Activated T-helper 1 cell treated with Interleukin-2 at 50 U/mL for 16 hours (primary cell): ENCODE measurements at places on chromosomes 2 and 18.

DNA sequence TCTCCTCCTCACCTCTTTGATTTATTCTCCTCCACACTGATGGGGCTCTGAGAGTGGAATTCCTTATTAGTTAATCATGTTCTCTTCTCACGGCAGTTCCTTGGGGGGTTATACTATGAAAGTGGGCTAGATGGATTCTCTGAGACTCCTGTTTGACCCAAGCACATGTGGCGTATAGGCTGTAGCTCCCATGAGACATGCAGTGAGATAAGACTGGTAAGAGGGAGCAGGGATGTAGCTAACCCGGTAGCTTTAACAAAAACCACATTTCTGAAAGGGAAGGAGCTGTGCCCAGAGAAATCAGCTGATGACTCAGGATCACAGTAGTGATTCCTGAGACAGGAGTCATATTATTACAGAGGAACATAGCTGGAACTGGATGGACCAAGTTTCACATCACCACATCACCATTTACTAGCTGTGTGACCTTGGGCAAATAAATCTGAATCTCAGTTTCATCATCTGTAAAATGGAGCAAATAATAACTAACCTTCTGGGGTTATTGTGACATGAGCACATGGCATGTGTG lies 82.9 kb downstream of the CRIM1 start:
- no peak for DNase-seq

GRCh38 chr2:86017901-86018896 lies 87.5 kb downstream of the POLR1A start:
- DNase-seq: no peak

DNA sequence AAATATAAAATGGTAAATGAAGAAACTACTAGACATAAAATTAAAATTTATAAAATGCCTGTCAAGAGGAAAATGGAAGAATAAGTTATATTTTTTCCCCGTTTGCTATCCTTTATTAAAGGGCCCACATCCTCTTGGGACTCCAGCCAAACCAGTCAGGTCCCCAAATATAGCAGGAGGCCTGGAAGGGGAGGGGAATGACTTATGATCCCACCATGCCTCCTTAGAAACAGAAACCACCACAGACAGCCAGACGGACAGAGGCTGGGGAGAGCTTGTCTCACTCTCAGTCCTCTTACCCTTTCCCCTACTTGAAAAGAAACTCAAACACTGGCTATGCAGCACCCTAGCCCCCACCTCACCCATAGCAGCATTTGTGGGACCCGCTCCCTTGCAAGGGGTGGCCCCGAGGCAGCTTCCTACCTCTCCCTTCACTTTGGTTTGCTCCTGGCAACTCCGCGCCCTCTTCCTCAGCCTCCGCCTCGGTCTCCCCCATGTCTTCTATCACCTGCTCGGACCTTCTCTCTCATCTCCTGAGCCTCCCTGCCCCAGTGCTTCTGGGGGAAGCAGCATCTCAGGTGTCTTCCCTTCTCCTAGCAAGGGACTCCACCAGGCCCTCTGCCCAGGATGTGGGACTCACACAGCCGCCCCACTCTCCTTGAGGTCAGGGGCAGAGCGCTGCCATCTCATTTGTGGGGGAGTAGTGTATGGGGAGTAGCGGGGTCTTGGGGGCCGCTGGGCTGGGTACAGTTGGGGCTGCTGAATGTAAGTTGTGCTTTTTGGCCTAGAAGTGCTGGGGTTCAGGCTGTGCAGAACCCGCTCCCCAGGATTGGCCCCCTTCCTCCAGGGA lies 37.4 kb upstream of the ANKRD62 start:
- no peak for DNase-seq

- DNase-seq: no peak
These were observed 18.5 kb upstream of the FAM171B start for GRCh38 chr2:186675380-186675779.

DNA sequence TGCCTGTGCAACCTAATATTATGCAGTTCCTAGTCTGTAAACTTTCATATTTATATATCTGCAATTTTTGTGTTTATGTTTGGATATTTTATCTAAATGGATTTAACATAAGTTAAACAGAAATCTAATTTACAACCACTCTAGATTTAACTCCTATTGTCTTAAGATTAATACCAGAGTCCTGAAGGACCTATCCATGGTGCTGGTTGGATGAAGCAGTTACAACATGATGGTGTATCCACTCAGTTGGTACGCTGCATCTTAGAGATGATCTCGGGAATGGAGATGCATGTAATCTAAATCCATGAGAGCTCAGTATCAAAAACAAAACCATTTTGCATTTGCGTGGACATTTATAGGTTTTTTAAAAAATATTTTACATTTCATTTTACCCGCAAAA lies 745.9 kb upstream of the SLC8A1 start:
- no peak for DNase-seq

DNA sequence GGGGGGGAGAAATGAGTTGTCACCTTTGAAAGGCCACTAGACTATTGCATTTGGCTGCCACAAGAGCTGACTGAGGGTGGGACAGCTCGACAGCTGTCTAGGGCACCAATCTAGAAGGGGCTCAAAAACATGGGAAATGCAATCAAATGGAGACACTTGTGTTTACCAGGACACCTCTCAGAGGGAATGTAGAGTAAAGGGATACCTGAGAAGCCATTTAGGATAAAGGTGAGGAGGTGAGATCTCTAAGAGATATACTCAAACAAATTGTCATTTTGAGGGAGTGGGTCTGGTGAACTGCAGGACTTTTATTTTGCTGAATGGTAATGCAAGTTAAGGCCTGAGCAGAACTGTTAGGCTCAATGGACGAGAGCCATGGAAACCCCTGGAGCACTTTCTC lies 159.8 kb downstream of the DDX1 start:
- no peak for DNase-seq

GRCh38 chr2:160205505-160205904 lies 5.4 kb upstream of the ITGB6 start:
- DNase-seq: no peak

DNA sequence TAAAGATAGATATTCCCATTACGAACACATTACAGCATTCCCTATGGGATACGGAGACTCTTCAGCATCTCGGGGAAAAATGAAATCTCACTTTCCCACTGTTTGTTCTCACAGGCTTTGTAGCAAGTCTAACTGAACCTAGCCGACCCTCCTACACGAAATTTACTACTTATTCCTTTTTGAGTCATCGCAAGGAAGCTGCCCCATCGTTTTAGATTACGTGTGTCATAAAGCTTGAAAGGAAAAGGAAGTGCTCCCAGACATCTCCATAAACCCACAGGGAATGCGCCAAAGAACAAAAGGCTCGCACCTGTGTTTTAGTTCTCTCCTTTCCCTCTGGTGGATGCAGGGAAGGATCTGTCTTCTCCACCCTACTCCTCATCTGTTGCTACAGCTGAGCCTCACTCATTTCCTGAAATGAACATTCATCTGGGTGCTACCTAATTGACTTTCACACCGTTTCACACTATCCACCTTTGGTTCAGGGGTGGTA lies 76.2 kb upstream of the STK39 start:
- no peak for DNase-seq

DNA sequence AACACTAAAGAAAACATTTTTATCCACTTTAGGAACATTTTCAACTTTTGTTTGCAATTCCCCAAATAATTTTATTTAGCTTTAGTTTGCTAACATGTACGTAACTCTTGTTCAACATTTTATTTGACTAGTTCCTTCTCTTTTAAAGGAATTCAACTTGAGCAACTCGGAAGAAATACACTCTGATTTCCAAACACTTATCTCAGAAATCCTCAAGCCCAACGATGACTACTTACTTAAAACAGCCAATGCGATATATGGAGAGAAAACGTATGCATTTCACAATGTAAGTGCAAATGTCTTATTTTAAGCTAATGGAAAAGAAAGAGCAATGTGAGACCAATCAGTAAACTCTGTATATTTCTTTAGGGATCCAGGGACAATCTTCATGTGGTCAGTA lies 10.1 kb downstream of the SERPINB10 start:
- DNase-seq: no peak

DNA sequence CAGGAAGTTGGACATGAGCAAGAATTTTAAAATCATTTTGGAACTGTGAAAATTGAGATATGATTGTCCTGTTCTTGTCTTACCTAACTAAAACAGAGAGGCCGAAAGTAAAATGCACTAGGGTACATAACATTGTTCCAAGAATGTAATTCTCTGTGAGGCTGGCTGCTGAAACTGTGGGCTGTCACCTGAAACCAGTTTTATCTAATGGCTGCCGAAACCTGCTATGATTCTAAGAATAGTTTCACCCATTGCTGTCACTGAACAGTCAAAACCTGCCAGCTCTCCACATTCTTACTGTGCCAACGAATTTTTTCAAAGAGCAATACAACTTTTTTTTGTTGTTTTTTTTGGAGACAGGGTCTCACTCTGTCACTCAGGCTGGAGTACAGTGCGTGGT lies 119.3 kb upstream of the ZSWIM2 start:
- no peak for DNase-seq

DNA sequence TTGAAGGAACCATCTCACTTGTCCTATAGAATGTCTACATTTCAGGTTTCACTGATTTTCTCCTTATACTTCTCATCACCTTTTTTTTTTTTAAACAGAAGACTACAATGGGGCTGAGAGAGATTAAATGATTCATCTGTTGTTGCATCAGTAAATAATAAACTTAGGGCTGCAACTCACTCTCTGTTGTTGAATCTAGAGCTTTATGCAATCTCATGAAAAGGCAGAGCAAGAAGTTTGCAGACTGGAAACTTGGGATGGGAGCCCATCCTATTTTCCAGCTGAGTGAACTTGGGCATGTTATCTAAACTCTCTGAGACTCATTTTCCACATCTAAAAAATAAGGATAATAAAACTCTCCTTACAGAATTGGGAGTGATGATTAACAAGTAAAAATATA lies 58.4 kb downstream of the PDE1A start:
- no peak for DNase-seq

GRCh38 chr2:106011380-106011779 lies 182.7 kb downstream of the UXS1 start:
- no peak for DNase-seq

- no peak for DNase-seq
These were observed 491 bp downstream of the L3MBTL4 start for GRCh38 chr18:6414118-6414722.

DNA sequence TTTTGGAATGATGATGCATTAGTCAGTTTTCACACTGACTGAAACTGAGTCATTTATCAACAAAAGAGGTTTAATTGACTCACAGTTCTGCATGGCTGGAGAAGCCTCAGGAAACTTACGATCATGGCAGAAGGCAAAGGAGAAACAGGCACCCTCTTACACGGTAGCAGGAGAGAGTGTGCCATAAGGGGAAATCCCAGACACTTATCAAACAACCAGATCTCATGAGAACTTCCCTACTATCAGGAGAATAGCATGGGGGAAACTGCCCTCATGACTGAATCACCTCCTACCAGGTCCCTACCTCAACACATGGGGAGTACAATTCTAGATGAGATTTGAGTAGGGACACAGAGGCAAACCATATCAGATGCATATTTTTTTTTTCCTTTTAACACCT lies 504.5 kb upstream of the VRK2 start:
- no peak for DNase-seq

DNA sequence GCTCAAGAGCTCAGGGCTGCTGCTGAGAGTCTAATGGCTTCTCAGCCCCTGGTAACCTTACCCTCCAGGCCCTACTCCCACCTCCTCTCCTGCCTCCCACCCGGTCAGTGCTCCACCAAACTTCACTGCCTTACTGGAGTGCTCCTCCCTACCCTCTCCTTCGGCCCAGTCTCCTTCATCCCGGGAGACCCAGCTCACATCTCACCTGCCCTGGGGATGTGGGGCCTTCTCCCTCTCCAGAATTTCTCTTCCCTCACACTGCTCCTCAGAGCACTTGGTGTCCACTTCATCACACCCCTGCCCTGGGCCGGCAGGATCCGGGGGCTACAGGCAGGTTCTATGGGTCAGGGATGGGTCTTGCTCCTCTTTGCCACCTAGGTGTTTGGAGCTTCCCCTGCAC lies 21.6 kb downstream of the PTPN18 start:
- no peak for DNase-seq

DNA sequence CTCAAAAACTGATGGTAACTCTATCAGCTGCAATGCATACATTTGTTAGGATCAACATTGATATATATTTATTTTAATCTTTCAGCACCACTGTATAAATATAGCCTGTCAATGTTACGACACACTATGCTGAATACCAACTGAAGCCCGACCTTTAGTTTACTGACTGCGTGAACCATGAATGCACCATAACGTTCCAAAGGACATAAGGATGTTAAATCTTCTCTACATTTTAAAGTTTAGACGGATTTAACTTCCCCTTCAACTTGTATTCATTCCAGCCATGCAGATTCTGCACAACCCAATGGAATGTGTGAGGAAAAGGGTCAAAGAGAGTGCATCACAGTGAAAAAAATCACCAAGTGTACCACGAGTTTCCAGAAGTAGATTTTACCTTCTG lies 489.5 kb downstream of the IRS1 start:
- no peak for DNase-seq

- no peak for DNase-seq
These were observed 38.1 kb upstream of the ARHGAP25 start for GRCh38 chr2:68696554-68696953.

- DNase-seq: no peak
These were observed 5.1 kb upstream of the SMAD7 start for GRCh38 chr18:48955830-48956261.

DNA sequence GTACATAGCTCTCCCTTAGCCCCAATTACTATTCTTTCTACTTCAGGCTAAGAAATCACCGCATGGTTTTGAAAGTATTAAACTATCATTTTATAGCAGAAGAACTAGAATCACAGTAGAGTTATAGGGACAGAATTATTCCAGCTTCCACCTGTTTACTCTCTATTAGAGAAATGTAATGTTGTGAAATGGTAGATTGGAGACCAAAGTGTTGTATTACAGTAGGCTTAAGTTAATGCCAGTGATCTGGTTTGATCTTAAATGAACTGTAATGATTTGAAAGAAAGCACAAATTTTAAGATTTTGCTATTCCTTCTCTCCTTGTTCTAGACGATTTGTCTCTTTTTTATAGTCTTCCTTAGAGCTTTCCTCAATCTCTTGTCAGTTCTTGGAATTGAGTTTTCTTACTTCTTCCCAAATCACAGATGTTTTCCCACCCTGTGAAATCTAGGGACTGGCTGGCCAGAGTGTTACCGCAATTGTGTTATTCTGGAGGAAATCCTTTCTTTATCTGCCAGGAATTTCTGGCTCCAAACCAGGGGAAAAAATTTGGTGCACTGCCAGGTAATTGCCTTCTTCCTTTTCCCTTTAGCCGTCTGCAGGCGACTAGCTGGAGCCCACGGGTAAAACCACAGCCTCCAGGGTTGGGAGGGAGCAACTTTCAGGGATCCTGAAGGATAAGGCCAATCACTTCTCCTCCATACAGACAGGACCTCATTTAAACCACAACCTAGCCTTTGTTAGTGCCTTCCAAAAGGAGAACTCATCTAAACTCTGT lies 51.7 kb downstream of the NOP58 start:
- DNase-seq: no peak

- no peak for DNase-seq
These were observed 149.2 kb downstream of the ABCA12 start for GRCh38 chr2:214989187-214989586.

GRCh38 chr2:220144411-220144810 lies 517.0 kb downstream of the SLC4A3 start:
- DNase-seq: no peak

GRCh38 chr18:77197073-77197472 lies 52.6 kb upstream of the GALR1 start:
- DNase-seq: no peak

GRCh38 chr2:106115250-106115649 lies 78.9 kb downstream of the UXS1 start:
- no peak for DNase-seq
